ENCODE measurements at places on chromosomes 11 and 22. TPM values are rescaled to one million over a fixed set of nuclear protein-coding genes. Genes with fewer than 3 reads are reported as not detected.

SMIM35 gene
- not detected for total RNA-seq

GGTLC2 gene
- total RNA-seq, result not detected

MS4A6E gene
- total RNA-seq, result not detected

TP53AIP1 gene
- total RNA-seq, result not detected

OR52A1 gene
- not detected for total RNA-seq

LMF2 gene
- 71.6 TPM for total RNA-seq

CREB3L1 gene
- total RNA-seq, result 82.1 TPM

TBX1 gene
- not detected for total RNA-seq

CD3G gene
- total RNA-seq, result not detected

OR52N1 gene
- total RNA-seq, result not detected

NFAM1 gene
- total RNA-seq, result 0.09 TPM

THOC5 gene
- total RNA-seq, result 49.9 TPM

JAML gene
- total RNA-seq, result not detected

OR10G8 gene
- not detected for total RNA-seq

MCM5 gene
- 6.5 TPM for total RNA-seq

POU2AF2 gene
- not detected for total RNA-seq

MIAT gene
- 1.2 TPM for total RNA-seq

OR51Q1 gene
- total RNA-seq, result not detected

NLRP14 gene
- not detected for total RNA-seq

SCN2B gene
- not detected for total RNA-seq

NF2 gene
- total RNA-seq, result 109 TPM

GLYATL2 gene
- total RNA-seq, result 1.8 TPM

SCGB1D2 gene
- total RNA-seq, result not detected

RAB36 gene
- 3.7 TPM for total RNA-seq

MUC6 gene
- not detected for total RNA-seq

PTPN5 gene
- total RNA-seq, result not detected

OR51E2 gene
- total RNA-seq, result 0.59 TPM

LRRC75B gene
- 7.1 TPM for total RNA-seq

TNRC6B gene
- 18.1 TPM for total RNA-seq

TYR gene
- not detected for total RNA-seq

DYNC2H1 gene
- 55.8 TPM for total RNA-seq

HTR3B gene
- not detected for total RNA-seq

CAT gene
- total RNA-seq, result 43.9 TPM

USP35 gene
- total RNA-seq, result 10.1 TPM

POLA2 gene
- total RNA-seq, result 1.5 TPM

IGSF9B gene
- under 0.01 TPM for total RNA-seq

PATE2 gene
- not detected for total RNA-seq

HTR3A gene
- total RNA-seq, result not detected

KRTAP5-11 gene
- not detected for total RNA-seq

APOA4 gene
- total RNA-seq, result not detected

MS4A10 gene
- not detected for total RNA-seq

GSTT2B gene
- 4.2 TPM for total RNA-seq

PRR5L gene
- 23.2 TPM for total RNA-seq

ANKK1 gene
- not detected for total RNA-seq

TTC36 gene
- total RNA-seq, result 0.59 TPM

SCARF2 gene
- total RNA-seq, result 72.7 TPM

CASP5 gene
- not detected for total RNA-seq

BIRC3 gene
- 9.0 TPM for total RNA-seq

IGLL5 gene
- not detected for total RNA-seq

ENTHD1 gene
- not detected for total RNA-seq

ROBO4 gene
- 0.46 TPM for total RNA-seq

Data from smooth muscle cell of the umbilical artery (primary cell).